Peyer's patch (tissue), 4 donors: ENCODE measurements at places on chromosomes 6 and 20. TPM values are rescaled to one million over a fixed set of nuclear protein-coding genes. Genes with fewer than 3 reads are reported as not detected.

Gene MTRF1L
- total RNA-seq, result 31.4 TPM

Gene GCNT2
- total RNA-seq, result 78.3 TPM

Gene DPPA5
- total RNA-seq, result not detected

Gene AHI1
- 141 TPM for total RNA-seq

Gene RCAN2
- 4.7 TPM for total RNA-seq

Gene POPDC3
- total RNA-seq, result not detected

Gene EDEM2
- 18.2 TPM for total RNA-seq

Gene FAXC
- 2.1 TPM for total RNA-seq

Gene HUS1B
- 10.7 TPM for total RNA-seq

Gene TRIM15
- total RNA-seq, result 81.8 TPM

Gene EGFL8
- total RNA-seq, result 8.9 TPM

Gene GJA10
- total RNA-seq, result not detected

Gene GATA5
- 45.3 TPM for total RNA-seq

Gene GABRR2
- total RNA-seq, result 2.5 TPM

- no peak for DNase-seq
- no peak overlapping the region for H3K4me3 ChIP-seq
- H3K27ac ChIP-seq, result no peak overlapping the region
Observed at GRCh38 chr6:62640749-62641148, 354.7 kb upstream of the KHDRBS2 start.

GRCh38 chr20:51084593-51085377 is 61.9 kb upstream of the KCNG1 start:
- no peak overlapping the region for H3K4me3 ChIP-seq
- H3K36me3 ChIP-seq, result no peaks in the 10 kb centered on the region
- H3K27ac ChIP-seq, result no peak overlapping the region
- H3K27me3 ChIP-seq, result no peaks in the 10 kb centered on the region
- H3K4me1 ChIP-seq, result no peaks in the 10 kb centered on the region
- DNase-seq, result no peak

GRCh38 chr6:122494665-122495272 is 23.2 kb upstream of the SERINC1 start:
- DNase-seq, result no peak
- H3K4me1 ChIP-seq, result no peaks in the 10 kb centered on the region
- H3K36me3 ChIP-seq, result no peaks in the 10 kb centered on the region
- H3K4me3 ChIP-seq, result no peak overlapping the region

DNA sequence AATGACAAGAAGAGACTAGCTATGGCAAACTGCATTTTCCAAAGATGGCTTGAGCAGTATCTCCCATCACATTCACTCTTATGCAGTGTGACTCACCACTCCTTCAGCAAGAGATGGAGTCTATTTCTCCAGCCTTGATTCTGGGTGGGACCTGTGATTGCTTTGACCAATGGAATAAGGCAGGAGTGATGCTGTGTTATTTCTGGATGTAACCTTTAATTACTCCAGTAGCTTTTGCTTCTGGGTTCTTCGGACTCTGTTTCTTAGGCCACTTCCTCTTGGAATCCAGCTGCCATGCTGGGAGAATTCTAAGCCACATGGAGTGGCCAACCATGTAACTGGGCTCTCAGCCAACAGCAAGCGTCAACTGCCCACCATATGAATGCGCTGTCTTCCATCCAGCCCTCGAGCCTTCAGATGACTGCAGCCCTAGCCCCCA is 50.7 kb downstream of the TGM2 start:
- no peak overlapping the region for H3K27ac ChIP-seq
- no peaks in the 10 kb centered on the region for H3K36me3 ChIP-seq
- H3K4me1 ChIP-seq, result no peaks in the 10 kb centered on the region
- no peaks in the 10 kb centered on the region for H3K27me3 ChIP-seq
- H3K4me3 ChIP-seq, result no peak overlapping the region

- no peak overlapping the region for H3K4me3 ChIP-seq
- DNase-seq, result no peak
- H3K27ac ChIP-seq, result no peak overlapping the region
- H3K4me1 ChIP-seq, result no peaks in the 10 kb centered on the region
Observed at GRCh38 chr20:40294747-40295146, 394.3 kb downstream of the MAFB start.

DNA sequence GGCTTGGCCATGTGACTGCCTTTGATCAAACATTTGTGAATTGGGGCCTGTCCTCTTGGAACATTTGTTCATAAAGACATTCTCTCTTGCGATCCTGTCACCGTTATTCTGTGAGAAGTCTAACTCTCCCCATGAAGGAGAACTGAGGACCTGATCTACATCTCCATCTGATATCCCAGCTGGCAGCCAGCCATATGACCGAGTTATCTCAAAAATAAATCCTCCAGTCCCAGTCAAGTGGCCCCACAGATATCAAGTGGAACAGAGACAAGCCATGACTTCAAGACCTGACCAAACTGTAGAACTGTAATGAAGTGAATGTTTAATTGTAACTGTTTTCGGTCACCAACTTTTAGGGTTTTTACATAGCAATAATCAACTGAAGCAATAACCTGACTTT is 25.7 kb downstream of the SNX3 start:
- no peaks in the 10 kb centered on the region for H3K36me3 ChIP-seq
- H3K4me3 ChIP-seq, result no peak overlapping the region
- H3K4me1 ChIP-seq, result no peaks in the 10 kb centered on the region

DNA sequence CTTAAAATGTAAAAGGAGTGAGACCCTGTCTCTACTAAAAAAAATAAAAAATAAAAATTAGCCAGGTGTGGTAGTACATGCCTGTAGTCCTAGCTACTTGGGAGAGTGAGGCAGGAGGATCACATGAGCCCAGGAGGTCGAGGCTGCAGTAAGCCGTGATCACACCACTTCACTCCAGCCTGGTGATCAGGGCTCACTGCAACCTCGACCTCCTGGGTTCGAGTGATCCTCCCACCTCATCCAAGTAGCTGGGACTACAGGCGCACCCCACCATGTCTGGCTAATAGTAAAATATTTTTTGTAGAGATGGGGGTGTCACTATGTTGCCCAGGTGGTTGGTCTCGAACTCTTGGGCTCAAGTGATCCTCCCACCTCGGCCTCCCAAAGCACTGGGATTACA is 8.1 kb upstream of the FOXS1 start:
- peak; percentile 24 for DNase-seq
- no peaks in the 10 kb centered on the region for H3K27me3 ChIP-seq
- H3K4me1 ChIP-seq, result peaks cover 5% of the 10 kb centered on the region
- no peaks in the 10 kb centered on the region for H3K36me3 ChIP-seq
- no peak overlapping the region for H3K4me3 ChIP-seq
- no peak overlapping the region for H3K27ac ChIP-seq

- no peaks in the 10 kb centered on the region for H3K36me3 ChIP-seq
- no peak overlapping the region for H3K27ac ChIP-seq
- no peak for DNase-seq
- no peaks in the 10 kb centered on the region for H3K27me3 ChIP-seq
- H3K4me1 ChIP-seq, result peaks cover 6% of the 10 kb centered on the region
Observed at GRCh38 chr6:131060311-131060710, 2.7 kb downstream of the EPB41L2 start.

- no peak overlapping the region for H3K27ac ChIP-seq
- no peaks in the 10 kb centered on the region for H3K4me1 ChIP-seq
- no peak overlapping the region for H3K4me3 ChIP-seq
- no peaks in the 10 kb centered on the region for H3K27me3 ChIP-seq
Observed at GRCh38 chr6:127966616-127967015, 65.8 kb upstream of the THEMIS start.

- H3K36me3 ChIP-seq, result no peaks in the 10 kb centered on the region
- H3K27me3 ChIP-seq, result no peaks in the 10 kb centered on the region
- peak overlapping the region; percentile 11 for H3K4me3 ChIP-seq
- peak overlapping the region; percentile 96 for H3K27ac ChIP-seq
- no peak for DNase-seq
Observed at GRCh38 chr20:50512323-50512722, 2.1 kb downstream of the PTPN1 start.

- no peaks in the 10 kb centered on the region for H3K27me3 ChIP-seq
- H3K27ac ChIP-seq, result no peak overlapping the region
- no peak for DNase-seq
- no peaks in the 10 kb centered on the region for H3K36me3 ChIP-seq
- H3K4me3 ChIP-seq, result no peak overlapping the region
Observed at GRCh38 chr20:20518263-20518662, 150.4 kb downstream of the INSM1 start.

DNA sequence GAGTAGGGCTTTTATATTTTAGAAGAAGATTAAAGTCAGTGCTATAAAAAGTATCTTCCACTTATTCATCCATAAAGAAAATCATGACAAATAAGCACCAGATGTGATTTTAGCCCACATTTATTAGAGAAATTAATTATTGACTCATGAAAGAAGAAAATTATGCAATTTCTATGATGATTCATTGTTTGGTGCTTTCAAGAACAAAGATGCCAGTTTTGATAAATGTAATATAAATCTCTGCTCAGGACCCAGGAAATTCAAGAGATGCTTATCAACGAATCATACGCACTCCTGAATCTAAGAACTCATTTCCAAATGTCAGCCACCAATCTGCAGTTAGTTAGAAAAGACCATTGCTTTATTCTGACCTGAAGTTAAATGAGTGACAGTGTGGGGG is 211.4 kb downstream of the ARHGAP18 start:
- H3K4me3 ChIP-seq, result no peak overlapping the region
- no peak overlapping the region for H3K27ac ChIP-seq
- no peaks in the 10 kb centered on the region for H3K27me3 ChIP-seq
- no peaks in the 10 kb centered on the region for H3K36me3 ChIP-seq

- H3K27me3 ChIP-seq, result no peaks in the 10 kb centered on the region
- H3K4me3 ChIP-seq, result no peak overlapping the region
Observed at GRCh38 chr20:48761023-48761785, 66.6 kb downstream of the PREX1 start.

DNA sequence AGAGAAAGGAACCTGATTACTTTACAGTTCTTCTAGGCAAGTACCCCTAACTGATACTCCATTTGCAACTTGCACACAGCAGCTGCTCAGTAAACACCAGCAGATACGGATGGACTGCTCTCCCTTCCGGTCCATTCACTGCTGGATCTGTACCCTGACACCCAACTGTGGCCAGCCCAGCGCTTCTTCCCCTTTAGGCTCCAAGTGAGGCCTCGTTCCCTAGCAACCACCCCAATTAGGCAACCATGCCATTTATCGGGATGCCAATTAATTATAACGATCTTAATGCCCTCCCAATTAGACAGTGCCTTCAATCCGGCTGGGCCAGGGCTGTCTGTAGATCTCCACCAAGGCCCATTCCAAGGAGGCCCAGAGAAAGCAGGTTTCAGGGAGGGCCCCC is 3.2 kb downstream of the SULF2 start:
- peaks cover 8% of the 10 kb centered on the region for H3K4me1 ChIP-seq
- no peak overlapping the region for H3K27ac ChIP-seq
- no peak for DNase-seq
- H3K27me3 ChIP-seq, result no peaks in the 10 kb centered on the region

DNA sequence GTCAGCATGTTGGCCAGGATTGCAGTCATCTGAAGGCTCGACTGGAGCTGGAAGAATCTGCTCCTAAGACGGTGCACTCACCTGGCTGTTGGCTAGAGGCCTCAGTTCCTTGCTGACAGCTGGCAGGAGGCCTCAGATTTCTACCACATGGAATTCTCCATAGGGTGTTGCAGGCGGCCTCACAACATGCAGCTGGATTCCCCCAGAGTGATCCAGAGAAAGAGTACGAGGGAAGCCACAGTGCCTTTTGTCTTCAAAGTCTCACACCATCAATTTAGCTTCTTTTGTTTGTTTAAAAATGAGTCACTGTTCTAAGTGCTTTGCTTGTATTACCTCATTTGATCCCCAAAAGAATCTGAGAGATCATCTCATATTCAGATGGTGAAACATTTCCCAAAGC is 65.5 kb upstream of the FYN start:
- H3K36me3 ChIP-seq, result no peaks in the 10 kb centered on the region
- H3K27me3 ChIP-seq, result no peaks in the 10 kb centered on the region
- H3K27ac ChIP-seq, result no peak overlapping the region
- DNase-seq, result no peak
- no peaks in the 10 kb centered on the region for H3K4me1 ChIP-seq

DNA sequence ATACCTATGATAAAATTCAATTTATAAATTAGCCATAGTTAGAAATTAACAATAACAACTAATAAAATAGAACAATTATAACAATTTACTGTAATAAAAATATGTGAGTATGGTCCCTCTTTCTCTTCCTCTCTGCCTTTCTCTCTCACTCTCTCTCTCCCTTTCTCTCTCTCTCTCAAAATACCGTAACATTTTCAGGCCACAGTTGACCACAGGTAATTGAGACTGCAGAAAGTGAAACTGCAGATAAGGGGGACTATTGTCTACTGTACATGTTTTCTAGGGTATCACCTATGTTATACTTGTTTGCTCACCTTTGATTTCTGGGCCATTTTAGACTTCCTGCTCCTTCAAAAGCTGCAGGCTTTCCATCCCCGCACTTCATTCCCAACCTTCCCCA is 46.8 kb downstream of the LY86 start:
- no peaks in the 10 kb centered on the region for H3K4me1 ChIP-seq
- DNase-seq, result no peak
- H3K36me3 ChIP-seq, result no peaks in the 10 kb centered on the region
- H3K4me3 ChIP-seq, result no peak overlapping the region
- H3K27ac ChIP-seq, result no peak overlapping the region

DNA sequence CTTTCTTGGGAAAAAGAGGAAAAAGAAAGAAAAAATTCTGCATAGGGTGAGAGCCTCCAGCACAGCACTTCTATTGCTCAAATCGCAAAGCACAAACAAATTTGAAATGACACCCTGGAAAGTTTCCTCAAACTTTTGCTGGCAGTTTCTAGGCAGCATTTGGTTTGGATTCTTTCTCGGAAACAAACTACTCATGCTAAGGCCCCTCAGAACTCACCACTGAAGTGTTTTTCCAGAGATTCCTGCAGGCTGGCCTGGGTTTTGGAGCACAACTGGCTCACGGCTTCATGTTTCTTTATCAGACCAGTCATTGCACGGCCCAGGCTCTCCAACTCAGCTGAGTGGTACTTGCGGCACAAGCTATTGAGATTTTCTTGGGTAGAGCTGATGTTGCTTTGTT is 237.8 kb downstream of the SYNE1 start:
- no peaks in the 10 kb centered on the region for H3K27me3 ChIP-seq
- H3K4me1 ChIP-seq, result no peaks in the 10 kb centered on the region
- DNase-seq, result no peak
- H3K27ac ChIP-seq, result no peak overlapping the region
- no peaks in the 10 kb centered on the region for H3K36me3 ChIP-seq
- H3K4me3 ChIP-seq, result no peak overlapping the region

GRCh38 chr20:20079102-20079784 is 26.9 kb downstream of the CFAP61 start:
- no peaks in the 10 kb centered on the region for H3K36me3 ChIP-seq
- DNase-seq, result no peak
- H3K4me1 ChIP-seq, result no peaks in the 10 kb centered on the region
- no peak overlapping the region for H3K4me3 ChIP-seq
- no peak overlapping the region for H3K27ac ChIP-seq

GRCh38 chr6:55826941-55827340 is 48.4 kb downstream of the BMP5 start:
- no peak for DNase-seq
- no peaks in the 10 kb centered on the region for H3K27me3 ChIP-seq
- H3K27ac ChIP-seq, result no peak overlapping the region
- H3K4me3 ChIP-seq, result no peak overlapping the region

- no peaks in the 10 kb centered on the region for H3K27me3 ChIP-seq
- no peaks in the 10 kb centered on the region for H3K4me1 ChIP-seq
- H3K4me3 ChIP-seq, result no peak overlapping the region
- no peak overlapping the region for H3K27ac ChIP-seq
- no peaks in the 10 kb centered on the region for H3K36me3 ChIP-seq
Observed at GRCh38 chr20:62980970-62981369, 25.8 kb downstream of the BHLHE23 start.
